Stimulated activated CD4-positive, alpha-beta T cell treated with anti-CD3 and anti-CD28 coated beads, Interleukin-2, amount 100 ng/mL, for 24 hours (primary cell): ENCODE measurements at places on chromosomes 2 and 18.
A peak's percentile ranks its signal among the peaks of the same experiment; 100 is the strongest.

DNA sequence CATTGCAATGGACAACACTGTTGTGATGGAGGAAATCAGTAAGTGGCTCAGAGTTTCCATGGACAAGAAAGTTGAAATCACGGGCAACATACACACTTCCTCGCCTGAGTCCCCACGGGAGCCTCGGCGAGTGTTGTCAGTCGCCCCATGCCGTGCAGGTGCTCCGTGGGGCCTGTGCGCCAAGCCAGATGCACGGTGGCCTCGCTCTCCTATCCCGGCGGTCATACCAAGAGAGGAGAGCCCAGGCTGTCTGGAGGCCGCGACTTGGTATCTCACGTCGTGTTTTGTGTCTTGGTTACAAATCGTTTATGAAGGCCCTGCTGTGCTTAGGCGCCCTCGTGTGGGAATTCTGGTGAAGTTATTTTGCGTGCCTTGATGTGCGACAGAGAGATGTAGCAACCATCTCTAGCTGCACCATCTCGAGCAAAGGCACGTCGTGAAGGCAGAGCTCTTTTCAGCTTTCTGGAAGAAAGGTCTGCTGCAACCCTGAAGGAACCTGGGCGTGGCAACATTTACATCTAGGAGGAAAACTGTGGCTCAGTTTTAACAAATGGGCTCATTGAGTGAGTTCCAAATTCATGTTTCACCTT is 21.8 kb downstream of the ATG4B start:
- DNase-seq: peak; percentile 46

DNA sequence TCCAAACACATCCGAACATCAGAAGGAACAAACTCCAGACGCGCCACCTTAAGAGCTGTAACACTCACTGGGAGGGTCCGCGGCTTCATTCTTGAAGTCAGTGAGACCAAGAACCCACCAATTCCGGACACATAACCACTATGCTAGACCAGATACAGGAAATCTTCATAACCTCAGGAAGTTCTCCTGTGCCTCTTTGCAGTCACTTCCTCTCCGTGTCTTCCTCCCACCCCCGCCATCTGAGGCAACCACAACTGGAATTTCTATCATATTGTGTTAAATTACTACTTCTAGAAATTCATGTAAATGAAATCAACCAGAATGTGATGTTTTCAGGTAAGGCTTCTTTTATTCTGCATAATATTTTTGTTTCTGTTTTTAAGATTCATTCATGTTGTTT is 631.0 kb upstream of the NXPH2 start:
- DNase-seq: no peak

GRCh38 chr2:239594772-239595608 is 194.2 kb upstream of the HDAC4 start:
- no peak for DNase-seq

DNA sequence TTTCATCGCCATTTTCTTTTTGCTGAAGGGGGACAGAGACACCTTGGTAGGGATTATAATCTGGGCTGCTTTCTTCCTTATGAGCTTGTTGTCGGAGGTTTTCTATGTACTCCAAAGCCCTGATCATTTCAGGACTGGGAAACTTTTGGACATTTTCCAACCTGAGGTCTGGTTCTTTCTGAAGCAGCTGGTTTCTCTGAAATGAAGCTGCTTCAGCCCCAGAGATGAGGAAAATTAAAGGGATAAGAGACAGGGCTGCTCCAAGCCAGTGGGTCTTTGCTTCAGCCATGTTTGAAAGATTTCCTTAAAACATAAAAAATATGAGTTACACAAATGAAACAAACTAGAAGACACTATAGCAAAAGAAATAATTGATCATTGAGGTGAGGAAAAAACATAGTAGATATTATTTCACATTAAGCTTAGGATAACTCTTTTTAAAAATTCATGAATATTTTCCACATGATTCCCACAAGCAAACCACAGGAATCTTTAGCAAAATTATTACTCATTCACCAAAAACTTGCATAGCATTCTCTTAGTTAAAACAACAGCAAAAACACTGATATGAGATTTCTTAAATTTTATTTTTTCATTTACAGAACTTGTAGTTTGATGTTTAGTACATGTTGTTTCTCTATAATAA is 3.0 kb downstream of the SCG2 start:
- DNase-seq: no peak

DNA sequence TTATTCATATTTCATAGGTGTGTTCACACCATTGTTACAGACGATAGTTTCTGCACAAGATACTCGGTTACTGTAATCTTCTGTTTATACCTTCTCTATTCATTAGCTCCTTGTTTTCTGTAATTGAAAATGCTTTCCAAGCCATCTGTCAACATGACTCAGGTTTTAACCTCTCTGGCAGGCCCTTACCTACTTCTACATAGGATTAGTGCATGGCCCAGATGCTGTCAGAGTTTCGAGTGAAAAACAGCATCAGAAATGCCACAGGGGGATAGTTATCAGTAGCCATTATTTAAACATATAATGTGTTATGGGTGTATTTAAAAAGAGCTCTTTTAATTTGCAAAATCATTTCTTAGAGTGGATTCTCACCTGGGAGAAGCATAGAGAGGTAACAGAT is 596.4 kb downstream of the FBXO15 start:
- DNase-seq: no peak

DNA sequence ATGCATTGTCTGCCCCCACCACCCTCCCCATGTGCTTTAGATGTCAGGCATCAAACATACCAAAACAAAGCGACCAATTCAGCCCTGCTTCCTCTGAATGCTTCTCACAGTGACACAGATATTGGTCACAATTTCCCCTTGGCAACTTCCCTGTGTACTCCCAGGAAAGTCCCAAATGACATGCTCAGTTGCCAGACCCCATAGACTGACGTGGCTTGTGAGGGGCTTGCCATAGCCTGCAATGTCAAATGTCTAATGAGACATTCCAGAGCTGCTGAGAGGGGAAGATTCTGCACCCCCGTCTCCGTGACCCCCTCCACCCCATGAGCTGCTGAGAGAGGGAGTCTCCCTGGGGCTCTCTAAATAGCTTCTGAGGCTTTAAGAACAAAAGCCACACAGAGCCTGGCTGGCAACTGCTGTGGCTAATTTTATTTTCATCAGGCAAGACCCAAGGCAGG is 47.3 kb downstream of the RFTN2 start:
- DNase-seq: no peak

- DNase-seq: no peak
Measured at GRCh38 chr2:121547646-121548045, 17.0 kb downstream of the RNU4ATAC start.

DNA sequence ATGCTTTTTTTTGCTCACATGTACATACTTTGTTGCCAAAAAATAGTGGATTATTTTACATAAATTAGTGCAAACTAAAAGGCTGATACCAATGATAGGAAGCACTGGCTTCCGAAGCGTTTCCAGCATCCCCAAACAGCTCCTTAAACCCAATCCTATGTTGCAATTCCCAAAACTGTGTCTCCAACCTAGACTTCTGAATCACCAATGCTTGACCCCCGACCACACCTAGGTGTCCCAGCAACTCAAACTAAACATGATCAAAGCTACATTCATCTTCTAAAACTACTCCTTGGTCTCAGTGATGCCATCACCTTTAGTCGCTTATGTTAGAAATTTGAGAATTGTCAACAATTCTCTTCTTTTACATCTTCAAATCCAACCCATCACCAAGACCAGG is 13.4 kb downstream of the ATP8B1 start:
- no peak for DNase-seq

- no peak for DNase-seq
Measured at GRCh38 chr2:95017071-95017501, 8.4 kb upstream of the MAL start.

GRCh38 chr2:104340879-104341828 is 512.8 kb upstream of the POU3F3 start:
- no peak for DNase-seq

DNA sequence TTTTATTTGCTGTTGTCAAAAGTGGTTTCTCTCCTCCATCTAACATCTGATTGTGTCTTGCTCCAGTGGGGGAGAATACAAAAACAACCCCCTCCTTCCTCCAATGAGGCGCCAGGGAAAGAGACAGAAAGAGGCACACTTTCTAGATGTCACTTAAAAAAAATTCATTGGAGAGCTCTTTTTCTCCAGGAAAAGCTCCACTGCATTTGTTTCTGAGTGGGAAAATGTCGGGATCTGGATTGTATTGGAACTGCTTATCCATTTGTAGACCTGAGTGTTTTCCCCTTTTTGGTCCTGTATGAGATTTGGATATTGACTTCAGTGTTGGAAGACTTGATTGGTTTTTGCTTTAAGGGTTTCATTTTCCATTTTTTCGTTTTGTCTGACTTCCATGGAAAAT is 995 bp downstream of the MBD5 start:
- no peak for DNase-seq

- no peak for DNase-seq
Measured at GRCh38 chr2:44456946-44457345, 95.2 kb downstream of the CAMKMT start.

- no peak for DNase-seq
Measured at GRCh38 chr2:147342329-147342728, 502.5 kb upstream of the ACVR2A start.

DNA sequence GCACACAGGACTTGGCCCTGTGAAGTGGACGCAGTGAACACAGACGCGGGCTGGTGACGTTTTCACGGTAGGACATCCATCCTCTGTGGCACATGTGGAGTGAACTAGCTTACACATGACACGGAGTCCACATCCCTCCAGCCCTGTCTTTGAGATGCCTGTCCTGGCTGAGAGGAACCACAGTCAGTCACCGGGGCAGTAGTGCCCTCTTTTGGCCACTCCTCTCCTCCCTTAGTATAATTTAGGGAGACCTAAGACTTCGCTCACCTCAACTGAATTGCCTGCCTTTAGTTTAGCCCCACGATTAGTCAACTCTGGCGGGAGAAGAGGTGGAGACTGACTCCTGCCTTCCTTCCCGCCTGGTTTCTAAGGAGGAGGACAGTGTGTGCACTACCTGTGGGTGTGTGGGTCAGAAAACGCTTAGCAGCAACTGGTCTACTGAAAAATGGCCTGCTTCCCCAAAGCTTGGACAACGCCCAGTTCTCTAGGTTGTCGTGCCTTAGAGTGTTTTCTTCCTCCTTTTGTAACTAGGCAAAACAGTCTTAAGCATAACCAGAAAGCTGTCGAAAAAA is 70.6 kb downstream of the MBP start:
- peak; percentile 21 for DNase-seq

- DNase-seq: no peak
Measured at GRCh38 chr2:223166983-223167650, 115.1 kb downstream of the KCNE4 start.

GRCh38 chr2:127986548-127987079 is 41.2 kb downstream of the SAP130 start:
- DNase-seq: no peak

GRCh38 chr2:68290901-68291300 is 28.8 kb downstream of the CNRIP1 start:
- DNase-seq: no peak

DNA sequence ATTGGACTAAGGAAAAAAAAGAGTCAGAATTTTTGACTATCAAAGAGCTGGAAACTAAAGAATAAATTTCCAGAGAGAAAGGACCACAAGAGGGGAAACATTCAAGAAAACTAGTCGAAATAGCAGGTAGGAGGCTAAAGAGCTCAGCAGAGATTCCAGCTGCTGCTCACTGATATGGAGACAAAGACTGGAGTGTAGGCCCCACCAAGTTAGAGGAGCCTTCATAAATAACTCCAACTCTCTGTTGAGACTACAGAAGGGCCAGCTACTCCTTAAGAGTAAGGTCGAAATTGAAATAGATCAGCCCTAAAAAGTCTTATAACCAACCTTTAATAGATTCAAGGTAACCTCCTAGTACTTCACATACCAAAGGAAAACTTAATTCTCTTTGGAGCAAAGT is 31.1 kb downstream of the SS18 start:
- DNase-seq: no peak

- no peak for DNase-seq
Measured at GRCh38 chr2:160490733-160491685, 2.6 kb downstream of the RBMS1 start.

DNA sequence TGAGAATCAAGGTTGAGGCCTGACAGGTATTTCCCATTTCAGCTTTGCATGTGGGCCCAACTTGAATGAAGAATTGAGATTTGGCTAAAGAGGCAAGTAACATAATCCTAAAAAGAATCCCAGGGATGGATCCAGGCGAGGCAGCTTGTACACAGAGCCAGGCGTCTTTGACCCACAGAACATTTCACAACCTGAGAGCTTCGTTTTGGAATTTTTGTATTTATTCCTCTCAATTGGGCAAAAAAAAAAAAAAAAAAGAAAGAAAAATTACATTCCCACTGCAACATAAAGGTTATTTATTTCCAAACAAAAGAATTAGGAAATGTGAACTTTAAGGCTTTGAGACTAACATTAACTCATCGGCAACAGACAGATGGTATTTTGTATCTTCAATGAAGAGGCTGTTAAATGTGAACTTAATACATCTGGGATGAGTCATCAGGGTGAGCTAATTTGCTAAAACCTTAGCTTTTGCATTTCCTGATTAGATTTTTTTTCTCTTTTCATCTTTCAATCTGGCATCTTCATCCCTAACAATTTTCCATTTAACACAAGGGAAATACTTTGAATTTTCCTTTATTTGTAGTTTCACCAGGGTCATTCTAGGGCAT is 478.5 kb upstream of the TNP1 start:
- no peak for DNase-seq

DNA sequence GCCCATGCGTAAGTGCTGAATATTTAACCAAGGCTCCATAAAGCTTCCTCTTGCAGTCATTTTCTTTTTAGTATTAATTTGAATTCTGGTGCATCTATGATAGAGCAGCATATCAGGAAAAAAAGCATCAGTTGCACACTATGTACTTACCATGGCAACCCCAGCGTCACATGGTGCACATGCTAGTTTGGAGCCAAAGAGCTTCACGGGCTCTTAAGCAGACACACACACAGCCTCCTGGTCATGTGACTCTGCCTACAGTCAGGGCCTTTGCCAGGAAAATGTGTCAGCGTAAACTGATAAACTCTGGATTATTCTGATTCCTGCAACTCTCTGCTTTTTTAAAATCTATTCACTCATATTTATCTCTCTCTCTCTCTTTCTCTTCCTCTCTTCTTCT is 30.2 kb downstream of the NYAP2 start:
- no peak for DNase-seq

- DNase-seq: no peak
Measured at GRCh38 chr2:105100046-105100840, 62.4 kb downstream of the MRPS9 start.

- DNase-seq: peak; percentile 65
Measured at GRCh38 chr2:126657636-126658318, 1.8 kb downstream of the GYPC start.

DNA sequence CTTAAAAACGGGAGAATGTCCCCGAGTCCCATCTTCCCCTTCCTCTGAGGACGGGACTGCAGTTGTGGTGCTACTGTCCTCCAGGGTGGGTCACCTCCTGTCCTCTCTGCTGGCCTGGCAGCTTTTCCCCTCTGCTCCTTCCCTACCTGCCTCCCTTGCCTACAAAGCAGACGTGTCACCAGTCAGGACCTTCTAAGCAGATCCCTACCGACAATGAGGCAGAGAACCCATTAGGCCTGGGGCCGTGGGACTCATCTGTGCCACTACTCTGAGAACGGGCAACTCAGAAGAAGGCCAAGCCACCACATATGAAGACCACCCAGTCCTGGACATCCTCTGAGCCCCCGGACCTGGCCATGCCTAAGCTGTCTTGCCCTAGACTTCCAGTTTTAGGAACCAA is 103.0 kb upstream of the TEX51 start:
- no peak for DNase-seq
